ENCODE measurements at places on chromosomes 11 and 22.

- DNase-seq = no peak
Observed at GRCh38 chr22:29555065-29555644, 1.6 kb upstream of the THOC5 start.

DNA sequence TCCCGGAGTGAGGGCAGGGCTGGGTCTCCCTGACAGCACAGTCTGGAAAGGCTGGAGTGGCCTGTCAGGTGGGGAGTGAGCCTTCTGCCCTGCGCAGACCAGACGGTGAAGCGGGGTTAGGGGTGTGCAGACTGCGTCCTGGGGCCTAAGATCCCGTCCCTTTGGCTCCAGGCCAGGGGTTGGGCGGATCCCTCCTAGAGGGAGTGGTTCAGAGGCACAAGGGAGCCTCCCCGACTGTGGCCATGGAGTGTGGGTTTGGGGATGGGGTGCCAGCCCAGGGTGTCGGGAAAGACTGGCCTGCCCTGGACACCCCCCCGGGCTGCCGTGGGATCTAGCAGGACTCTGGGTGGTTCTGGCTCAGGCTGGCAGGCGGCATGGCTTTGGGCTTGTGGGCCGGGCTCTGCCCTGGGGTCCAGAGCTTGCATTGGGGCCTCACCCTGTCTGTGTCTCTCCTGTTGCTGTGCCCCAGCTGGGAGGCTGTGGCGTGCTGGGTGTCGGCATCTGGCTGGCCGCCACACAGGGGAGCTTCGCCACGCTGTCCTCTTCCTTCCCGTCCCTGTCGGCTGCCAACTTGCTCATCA lies 19.5 kb downstream of the TSPAN4 start:
- no peak for DNase-seq

- DNase-seq = no peak
Observed at GRCh38 chr11:34315394-34315793, 42.4 kb downstream of the ABTB2 start.

- no peak for DNase-seq
Observed at GRCh38 chr22:19995611-19996339, 20.8 kb downstream of the ARVCF start.

GRCh38 chr11:90849312-90849711 lies 626.5 kb upstream of the CHORDC1 start:
- DNase-seq = no peak

- DNase-seq = no peak
Observed at GRCh38 chr11:126475014-126475991, 119.8 kb downstream of the ST3GAL4 start.

DNA sequence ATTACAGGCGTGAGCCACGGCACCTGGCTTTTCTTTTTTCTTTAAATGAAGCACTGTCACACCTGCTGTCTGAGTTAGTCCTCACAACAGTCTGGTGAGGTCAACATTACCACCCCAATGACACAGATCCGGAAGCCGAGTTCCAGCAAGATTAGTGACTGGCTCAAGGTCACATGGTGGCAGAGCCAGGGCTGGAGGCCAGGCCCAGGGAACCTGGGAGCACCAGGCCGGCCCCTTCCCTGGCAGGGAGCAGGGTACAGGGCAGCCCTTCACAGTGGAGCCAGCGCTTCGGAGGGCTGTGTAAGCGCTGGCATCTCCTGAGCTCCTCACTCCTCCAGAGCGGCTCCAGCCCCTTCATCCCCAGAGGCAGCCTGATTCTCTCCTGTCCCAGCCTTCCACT lies 118.7 kb downstream of the ST3GAL4 start:
- no peak for DNase-seq

DNA sequence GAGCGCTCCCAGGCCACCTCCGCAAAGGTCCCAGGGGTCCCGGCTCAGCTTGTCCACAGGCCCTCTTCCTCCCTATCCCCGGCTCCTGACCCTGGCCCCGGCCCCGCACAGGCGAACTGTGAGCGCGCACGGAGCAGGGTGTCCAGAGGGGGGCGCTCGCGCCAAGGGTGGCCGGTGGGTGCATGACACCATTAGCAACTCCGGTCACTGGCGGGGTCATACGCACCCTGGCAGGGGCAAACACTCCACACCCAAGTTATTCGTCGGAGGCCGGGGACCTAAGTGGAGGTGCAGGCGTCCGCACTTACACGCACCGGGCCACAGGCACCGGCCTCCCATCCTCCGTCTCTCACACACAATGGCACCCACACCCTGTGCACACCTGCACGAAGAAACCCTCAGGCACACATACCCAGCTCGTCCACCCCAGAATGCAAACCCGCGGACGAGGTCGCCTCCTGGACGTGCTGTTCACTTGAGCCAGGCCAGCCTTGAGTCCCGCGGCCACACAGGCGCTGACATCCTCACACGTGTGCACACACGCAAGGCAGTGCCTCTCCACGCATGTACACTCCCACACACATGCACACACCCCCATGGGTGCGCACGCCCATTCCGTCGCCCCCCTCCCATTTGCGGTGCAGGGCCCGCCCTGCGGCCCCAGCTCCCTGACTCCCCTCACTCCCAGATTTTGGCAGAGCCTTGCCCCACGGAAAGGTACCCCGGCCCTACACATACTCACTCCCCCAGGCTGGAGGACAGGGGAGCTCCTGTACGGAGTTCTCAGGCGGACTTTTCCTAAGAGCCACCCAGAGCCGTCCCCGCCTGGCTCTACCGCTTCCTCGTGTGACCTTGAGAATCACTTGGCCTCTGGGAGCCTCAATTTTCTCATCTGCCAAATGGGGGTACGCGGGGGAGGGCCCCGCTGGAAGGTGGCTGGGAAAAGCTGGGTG lies at the start of gene RASGRP2:
TSS of gene RASGRP2 (minus strand) at position 552 of the 953 bp plus-strand sequence. CDS start 1,276 bp downstream, outside the sequence.
- DNase-seq = peak; percentile 40

DNA sequence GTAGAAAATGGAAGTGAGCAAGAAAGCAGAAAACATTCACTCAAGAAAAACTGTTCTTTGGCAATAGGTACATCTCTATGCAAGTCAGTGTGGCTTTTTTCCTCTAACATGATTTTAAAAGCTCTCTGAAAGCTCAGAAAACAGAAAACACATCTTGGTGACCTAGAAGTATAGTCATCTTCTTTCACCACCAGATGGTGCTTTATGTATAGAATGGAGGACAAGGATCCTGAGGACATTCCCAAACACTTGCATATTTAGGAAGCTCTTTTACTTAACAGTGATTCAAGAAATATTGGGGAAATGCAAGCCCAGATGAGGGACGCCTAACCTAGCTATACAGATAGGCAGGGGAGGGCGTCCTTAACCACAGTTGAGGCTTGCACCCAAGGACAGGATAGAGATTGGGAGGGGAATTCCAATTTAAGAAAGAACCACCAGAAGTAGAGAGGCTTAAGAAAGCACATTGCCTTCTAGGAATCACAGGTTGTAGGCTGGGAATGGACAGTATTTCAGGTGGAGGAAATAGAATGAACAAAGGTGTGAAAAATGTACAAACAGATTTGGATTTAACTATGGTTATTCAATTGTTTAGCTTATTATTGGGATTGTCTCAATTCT lies 13.8 kb upstream of the CCDC81 start:
- DNase-seq = peak; percentile 63

DNA sequence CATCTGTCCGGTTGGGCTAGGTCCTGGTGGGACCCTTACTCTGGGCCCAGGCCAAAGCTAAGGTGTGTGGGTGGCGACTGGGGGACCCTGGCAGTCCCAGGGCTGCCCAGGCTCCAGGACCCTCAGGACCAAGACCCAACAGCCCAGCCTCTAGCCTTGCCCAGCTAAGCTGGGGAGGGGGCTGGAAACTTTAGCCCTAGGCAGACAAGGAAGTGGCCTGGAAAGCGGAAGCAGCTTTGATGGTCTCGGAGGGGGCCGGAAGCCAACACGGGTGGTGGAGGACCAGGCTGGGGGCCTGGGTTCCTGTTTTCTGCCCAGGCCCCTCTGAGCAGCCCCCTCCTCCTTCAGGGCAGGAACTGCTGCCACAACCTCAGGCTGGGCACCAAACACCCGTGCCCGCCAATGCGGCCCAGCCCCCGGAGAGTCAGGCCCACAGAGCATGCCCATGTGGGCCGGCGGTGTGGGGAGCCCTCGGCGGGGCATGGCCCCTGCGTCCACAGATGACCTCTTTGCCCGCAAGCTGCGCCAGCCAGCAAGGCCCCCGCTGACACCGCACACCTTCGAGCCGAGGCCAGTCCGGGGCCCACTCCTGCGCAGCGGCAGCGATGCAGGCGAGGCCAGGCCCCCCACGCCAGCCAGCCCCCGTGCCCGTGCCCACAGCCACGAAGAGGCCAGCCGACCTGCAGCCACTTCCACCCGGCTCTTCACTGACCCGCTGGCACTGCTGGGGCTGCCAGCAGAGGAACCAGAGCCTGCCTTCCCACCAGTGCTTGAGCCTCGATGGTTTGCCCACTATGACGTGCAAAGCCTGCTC lies 2.8 kb downstream of the SIPA1 start:
- DNase-seq = no peak

- no peak for DNase-seq
Observed at GRCh38 chr11:62489204-62489603, 57.4 kb downstream of the AHNAK start.

DNA sequence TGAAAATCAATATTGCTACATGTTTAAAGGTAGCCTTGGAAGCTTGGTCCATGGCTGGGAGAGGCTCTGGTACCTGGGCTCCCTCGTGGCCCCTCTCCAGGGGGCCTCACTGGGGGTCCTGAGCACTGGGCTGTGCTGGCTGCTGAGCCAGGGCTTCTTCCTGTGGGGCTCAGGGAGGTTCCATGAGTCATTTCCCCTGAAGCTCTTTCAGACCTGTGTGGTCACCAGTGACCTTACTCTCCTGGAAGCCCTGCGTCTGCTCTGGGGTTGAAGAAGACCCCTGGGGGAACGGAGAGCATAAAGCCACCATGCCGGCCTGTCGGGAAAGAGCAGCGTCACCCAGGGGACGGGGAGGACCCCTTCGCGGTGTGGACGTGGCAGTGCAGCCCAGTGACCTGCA lies 389.0 kb downstream of the TBC1D22A start:
- peak; percentile 46 for DNase-seq

DNA sequence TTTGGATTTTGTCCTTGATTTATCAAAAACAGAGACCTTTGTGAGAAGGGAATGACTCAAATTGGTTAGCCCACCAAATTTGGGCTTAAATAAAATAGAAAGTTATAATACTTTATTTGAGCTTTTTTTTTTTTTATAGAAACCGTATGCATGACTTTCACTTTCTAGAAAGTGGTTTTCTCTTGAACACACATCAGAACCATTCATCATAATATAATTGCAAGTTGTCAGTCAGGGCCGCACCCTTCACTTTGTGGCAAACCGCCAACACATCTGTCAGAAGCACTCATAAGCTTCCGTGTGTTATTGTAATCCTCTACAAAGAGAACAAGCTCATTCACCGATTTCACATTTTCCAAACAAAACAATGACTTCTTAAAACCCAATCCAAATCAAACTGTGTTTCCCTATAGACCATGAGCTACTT lies 76.1 kb downstream of the SOX6 start:
- no peak for DNase-seq

- DNase-seq = no peak
Observed at GRCh38 chr11:74288911-74289310, 22.5 kb downstream of the P4HA3 start.

DNA sequence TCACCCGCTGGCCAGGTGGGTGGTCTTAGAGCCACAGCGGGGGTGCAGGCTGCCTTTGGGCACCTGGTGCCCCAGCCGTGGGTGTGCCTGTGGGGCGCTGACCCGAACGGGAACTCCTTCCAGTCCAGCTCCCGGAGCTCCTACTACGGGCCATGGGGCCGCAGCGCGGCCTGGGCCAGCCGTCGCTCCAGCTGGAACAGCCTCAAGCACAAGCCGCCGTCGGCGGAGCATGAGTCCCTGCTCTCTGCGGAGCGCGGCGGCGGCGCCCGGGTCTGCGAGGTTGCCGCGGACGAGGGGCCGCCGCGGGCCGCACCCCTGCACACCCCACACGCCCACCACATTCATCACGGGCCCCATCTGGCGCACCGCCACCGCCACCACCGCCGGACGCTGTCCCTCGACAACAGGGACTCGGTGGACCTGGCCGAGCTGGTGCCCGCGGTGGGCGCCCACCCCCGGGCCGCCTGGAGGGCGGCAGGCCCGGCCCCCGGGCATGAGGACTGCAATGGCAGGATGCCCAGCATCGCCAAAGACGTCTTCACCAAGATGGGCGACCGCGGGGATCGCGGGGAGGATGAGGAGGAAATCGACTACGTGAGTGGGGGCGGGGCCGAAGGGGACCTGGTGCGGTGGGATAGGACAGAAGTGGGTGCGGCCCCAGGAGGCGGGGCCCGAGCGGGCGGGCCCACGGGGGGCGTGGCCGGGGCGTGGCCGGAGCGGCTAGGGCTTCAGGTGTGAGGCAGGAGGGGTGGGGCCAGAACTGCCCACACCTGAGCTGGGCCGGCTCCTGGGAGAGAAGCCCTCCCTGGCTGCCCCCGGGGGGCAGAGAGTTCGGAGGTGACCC lies 91.5 kb downstream of the CACNA1I start:
- DNase-seq = no peak

DNA sequence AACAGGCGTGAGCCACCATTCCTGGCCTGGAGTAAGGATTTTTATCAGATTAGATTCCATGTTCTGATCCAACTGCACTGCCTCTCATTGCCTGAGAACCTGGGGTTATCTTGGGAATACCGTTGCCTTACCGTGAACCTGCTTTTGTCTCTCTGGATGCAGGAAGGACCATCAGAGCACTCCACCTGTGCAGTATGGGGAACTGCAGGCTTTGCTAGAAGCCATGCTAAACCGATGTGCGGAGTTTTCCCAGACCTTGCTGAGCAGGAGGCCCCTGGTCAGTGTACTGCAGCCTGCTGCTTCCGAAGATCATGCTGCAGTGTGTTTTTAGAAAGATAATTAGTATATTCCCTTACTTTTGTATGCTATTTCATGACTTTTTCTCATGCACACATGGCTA lies 43.6 kb downstream of the MEI1 start:
- no peak for DNase-seq

- no peak for DNase-seq
Observed at GRCh38 chr11:116517077-116517476, 255.7 kb downstream of the BUD13 start.

DNA sequence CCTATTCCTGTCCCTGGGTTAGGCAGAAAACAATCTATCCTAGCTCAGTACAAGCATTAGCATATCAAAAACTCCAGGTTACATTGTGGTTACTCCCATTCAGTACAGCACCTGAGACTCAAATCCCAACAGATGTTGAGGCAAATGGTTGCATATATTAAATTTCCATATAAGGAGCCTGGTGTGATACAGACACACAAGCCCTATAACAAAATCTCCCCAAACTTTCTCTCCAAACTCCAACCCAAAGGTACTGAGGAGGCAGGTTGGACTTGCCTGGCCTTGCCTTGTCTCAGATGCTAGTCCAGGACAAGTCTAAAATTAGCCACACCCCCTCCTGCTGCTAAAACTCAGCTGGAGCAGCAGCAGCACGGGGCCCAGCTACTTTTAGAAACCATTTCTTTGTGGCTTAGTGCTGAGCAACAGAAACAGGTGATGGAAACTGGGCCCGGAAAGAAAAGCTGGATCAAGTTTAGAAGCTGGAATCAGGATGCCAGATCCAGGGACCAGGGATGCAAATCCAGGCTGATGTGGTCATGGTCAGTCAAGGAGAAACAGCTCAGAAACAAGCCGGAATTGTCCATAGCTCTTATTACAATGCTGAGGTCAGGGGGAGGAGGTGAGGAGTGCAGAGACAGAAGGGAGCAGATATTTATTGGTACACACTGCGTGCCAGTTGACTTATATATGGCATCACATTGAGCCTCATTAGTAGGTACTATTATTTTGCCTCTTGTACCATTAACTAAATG lies 73.7 kb upstream of the AMOTL1 start:
- DNase-seq = no peak

GRCh38 chr11:69636512-69637197 lies 4.3 kb upstream of the CCND1 start:
- peak; percentile 88 for DNase-seq
